ENCODE measurements at places on chromosomes 6 and 20.

DNA sequence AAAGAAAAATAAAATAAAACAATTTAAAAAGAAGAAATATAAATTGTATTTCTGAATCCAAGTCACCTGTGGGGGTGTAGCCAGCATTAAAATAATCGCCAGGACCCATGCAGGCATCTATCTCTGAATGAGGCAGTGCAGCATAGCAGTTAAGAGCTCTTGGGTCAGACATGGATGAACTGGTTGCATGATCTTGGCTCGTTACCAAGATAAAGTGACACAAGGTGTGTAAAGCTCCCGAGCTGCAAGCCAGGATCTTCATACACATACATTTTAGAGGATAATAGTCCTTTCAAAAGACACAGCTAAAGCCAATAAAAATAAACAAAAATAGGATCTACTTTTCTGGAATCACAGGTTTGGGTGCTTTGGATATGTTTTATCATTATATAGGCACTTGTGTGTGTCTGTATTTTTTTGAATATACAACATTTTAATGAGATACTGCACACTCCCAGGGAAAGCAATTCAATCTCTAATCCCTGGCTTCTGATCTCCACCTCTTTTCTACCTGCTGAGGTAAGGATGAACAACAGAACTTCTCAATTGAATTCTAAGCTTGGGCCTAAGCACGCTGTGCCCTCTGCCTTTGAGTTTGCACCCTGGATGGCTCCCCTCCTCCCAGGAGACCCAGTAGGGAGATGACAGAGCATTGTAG, 8.9 kb downstream of the TRIM10 start:
- DNase-seq, result no peak

DNA sequence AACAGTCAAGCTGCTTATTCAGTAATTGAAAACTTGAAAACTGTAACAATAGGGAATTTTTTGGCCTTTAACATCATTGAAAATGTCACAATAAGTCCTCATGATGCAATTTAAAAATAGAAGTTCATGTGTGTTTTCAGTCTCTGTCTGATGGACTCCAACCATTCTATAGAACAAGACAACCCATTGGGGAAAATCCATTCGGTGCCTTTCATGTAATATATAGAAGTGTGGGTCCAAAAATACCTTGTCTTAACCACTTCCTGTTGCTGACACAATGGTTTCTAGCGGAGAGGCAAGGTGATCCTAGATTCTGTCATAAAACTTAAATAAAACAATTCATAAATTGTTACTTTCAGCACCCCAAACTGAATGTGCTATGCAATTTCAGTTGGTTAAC, 1131.3 kb upstream of the MAP3K7 start:
- DNase-seq, result no peak

GRCh38 chr20:61912665-61913422, 152.8 kb downstream of the TAF4 start:
- DNase-seq, result no peak

DNA sequence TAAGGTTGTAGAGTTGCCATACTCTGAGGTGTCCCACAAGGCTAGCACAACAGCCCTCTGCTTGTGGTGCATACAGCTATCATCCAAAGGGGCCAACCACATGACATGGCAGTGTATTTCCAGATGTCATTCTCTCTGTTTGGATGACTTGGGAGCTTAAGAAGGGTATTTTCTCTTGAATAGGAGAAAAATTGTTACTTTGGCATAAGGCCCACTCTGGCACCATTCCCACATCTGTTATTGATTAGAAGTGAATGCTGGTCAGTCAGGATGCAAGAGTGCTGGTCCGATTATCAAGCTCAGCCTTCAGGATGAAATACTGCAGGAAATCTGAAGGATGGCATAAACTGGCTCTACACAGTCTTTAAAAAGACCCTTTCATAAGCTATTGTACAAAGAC, 83.6 kb upstream of the C20orf144 start:
- no peak for DNase-seq

- no peak for DNase-seq
Observed at GRCh38 chr20:39117491-39117890, 155.3 kb downstream of the DHX35 start.

DNA sequence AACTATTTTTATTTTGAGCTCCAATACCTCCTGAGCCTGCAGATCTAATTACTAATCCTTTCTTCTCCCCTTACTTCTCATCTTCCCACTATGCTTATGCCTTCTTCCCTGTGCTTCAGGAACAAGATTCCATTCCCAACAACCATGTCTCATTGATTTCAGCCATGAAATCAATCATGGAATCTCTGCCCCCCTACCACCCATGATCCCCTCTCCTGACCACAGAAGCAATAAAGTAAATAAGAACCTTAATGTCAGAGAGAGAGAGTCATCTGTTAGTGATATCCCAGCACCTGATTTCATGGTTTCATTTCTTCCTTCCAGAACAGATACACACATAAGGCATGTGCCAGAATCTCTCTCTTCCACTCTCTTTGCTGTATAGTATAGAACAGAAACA, 339.7 kb upstream of the KCNQ5 start:
- no peak for DNase-seq

DNA sequence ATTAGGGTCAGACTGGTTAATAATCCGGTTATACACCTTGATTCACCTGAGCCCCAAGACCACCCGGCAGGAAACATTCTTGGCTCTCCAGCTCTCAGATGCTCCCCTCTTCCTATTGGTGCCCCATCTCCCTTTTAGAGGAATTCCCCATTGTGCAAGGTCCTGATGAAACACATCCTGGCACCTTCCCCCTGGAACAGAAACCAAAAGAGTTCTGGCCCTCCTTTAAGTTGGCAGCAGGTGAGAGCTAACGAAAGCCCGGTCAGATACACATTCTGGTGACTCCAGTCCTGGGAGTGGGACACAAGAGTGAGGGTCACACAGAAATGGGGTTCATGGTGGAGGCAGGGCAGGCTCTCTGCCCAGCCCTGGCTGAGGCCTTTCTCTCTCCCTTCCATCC, 32.2 kb downstream of the RSPO4 start:
- no peak for DNase-seq

GRCh38 chr6:13281686-13282085, 46.7 kb downstream of the TBC1D7 start:
- no peak for DNase-seq

- no peak for DNase-seq
Observed at GRCh38 chr6:128519132-128519930, 1.1 kb downstream of the PTPRK start.

DNA sequence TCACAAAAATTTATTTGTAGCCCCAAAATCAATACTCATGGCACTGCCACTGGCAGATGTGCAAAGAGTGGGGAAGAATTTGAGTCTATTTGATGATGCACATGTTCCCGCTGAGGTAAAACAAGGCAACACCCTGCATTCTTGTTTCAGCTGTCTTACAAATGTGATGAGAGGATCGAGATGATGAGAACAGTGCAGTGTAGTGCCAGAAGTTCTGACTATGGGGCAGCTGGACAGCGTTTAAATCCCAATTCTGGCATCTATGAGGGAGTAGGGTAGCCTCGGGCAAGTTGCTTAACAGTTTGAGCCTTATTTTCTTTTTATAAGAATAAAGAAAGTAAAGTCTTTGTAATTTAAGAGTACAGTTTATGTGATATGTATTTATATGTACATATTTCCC, 296.7 kb upstream of the FKBP1C start:
- no peak for DNase-seq

DNA sequence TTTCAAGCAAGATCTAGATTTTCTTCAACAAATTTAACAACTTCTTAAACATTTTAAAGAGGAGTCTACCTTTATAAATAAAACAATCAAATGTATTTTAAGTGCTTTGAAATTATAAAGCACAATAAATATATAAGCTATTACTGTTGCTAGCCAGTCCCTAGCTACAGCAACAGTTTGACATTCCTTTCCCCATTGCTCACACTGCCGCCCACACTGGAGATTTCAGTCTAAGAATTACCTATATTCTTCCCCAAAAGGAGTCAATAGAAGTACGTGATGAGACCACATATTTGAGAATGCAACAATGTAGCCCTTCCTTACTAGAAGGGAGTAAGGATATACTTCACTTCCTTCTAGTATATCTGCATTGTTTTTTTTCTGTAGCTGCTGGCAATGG, 65.3 kb upstream of the RNF146 start:
- DNase-seq, result no peak

GRCh38 chr6:71139249-71139648, 149.4 kb upstream of the OGFRL1 start:
- no peak for DNase-seq

DNA sequence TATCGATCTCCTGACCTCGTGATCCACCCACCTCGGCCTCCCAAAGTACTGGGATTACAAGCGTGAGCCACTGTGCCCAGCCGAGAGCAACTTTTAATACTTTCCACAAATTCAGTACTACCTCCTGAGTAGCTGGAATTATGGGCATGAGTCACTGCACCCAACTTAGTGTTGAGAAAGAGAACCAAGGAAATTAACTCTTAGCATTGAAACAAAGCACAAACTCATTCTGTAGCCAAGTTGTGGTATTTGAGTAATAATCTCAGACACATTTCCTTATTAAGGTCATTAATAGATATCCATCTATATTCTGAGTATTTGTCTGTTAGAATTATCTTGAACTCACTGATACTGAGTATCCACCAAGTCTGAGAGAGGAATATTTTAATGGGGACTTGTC, 14.3 kb upstream of the ELOVL2 start:
- no peak for DNase-seq

DNA sequence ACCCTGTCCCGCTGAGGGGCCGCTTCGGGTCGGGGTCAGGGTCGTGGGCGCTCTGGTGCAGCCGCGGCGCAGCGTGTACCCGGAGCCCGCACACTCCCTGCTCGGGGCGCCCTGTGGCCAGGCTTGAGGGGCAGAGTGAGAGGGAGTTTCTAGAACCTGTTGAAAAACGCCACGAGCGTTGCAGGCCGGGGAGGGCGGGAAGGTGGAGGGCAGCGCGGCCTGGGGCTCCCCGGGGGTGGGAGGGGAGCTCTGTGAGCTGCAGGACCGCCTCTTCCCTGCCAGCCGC, 539 bp upstream of the BHLHE23 start:
- DNase-seq, result no peak

DNA sequence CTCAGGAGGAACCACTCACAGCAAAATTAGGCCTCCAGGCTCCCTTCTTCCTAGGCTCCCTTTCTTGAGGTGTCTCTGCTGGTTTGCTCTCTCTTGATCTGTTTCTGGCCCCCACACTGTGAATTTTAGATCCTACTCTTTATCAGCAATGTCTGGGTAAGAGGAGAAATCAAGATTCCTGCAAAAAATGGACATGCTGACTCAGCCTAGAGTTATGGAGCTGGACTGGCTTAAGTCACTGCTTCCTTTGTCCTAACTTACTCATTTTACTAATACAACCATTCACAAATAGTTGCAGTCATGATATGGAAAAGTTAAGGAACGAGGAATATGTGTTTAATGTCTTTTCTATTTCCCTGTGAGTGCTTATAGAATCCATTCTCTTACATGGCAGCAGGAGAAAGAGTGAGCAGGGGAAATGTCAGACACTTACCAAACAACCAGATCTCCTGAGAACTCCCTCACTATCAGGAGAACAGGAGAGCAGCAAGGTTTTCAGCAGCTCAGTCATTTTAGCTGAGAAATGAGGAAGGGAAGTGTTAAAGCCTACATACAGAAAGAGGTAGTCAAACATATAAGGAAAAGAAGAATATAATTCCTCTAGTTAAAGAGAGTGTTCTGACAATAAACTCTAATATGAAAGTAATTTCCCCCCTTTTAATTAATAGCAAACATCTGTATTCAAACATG, 160.8 kb downstream of the PDE7B start:
- DNase-seq, result no peak

- no peak for DNase-seq
Observed at GRCh38 chr6:85576476-85576875, 17.2 kb downstream of the SNX14 start.

DNA sequence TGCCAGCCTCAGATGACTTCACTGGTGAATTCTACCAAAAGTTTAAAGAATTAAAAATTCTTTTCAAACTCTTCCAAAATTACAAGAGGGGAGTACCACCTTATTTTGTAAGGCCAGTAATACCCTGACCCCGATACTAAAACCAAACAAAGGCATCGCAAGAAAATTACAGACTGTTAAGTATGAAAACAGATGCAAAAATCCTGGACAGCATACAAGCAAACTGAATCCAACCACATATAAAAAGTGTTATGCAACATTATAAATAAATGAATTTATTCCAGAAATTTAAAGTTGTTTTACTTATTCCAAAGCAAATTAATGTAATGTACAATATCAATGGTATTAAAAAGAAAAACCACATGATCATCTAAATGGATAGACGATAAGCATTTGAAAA, 873.6 kb upstream of the GJE1 start:
- no peak for DNase-seq

GRCh38 chr20:17619351-17620093, 49.6 kb downstream of the DSTN start:
- no peak for DNase-seq

GRCh38 chr6:160859822-160860221, 131.7 kb upstream of the MAP3K4 start:
- no peak for DNase-seq

GRCh38 chr20:6715401-6715941, 52.0 kb upstream of the BMP2 start:
- DNase-seq, result no peak

DNA sequence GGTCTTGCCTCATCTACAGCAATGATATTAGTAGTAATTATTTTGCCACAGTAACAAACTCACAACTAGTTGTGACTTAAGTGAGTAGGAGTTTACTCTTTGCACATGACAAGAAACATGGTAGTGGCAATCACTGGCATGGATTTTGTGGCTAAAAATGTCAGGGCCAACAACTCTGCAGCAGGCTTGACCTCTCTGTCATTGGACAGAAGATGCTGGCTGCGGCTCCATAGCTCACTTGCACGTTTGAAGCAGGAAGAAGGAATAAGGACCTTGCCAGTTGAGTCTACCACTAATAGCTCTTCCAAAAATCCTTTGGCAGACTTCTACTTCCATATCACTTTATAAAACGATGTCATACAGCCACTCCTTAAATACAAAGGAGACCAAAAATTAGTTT, 117.3 kb downstream of the ADGRG6 start:
- no peak for DNase-seq

DNA sequence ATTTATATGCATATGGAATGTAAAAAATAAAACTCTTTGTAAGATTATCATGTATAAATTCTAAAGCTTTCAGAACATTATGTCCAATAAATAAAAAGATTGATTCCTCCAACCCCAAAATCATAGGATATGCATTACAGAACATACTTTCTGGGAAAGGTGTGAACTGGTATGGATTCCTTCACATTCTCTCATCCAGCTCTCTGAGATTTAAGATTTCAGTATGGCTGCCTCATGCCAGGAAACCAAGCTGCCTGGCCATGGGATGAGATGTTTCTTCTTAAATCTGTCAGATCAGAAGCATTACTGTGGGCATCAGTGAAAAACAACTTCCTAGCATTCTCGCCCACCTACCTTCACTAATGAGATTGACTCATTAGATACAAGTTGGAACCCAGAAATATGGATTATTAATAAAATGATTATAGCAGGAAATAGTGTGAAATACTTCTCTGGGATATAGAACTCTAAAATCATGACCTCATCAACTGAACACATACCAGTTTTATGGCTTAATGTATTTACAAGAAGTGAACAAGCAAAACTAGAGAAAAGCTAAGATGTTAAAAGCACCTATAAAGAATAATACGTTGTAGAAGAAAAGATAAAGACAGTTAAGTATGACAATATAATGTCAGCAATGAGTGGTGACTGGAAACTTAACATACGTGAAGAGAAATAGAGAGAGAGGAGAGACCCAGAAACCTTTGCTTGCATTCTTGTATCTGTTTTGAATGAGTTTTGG, 171.6 kb upstream of the PHACTR1 start:
- no peak for DNase-seq

- DNase-seq, result no peak
Observed at GRCh38 chr20:21109144-21109543, 3.0 kb upstream of the LINC00237 start.

- DNase-seq, result no peak
Observed at GRCh38 chr20:31764641-31765305, 25.7 kb downstream of the TPX2 start.
